ENCODE measurements at places on chromosomes 12 and 14.

GRCh38 chr14:77314043-77314442 is 6.6 kb downstream of the POMT2 start:
- DNase-seq, result no peak

DNA sequence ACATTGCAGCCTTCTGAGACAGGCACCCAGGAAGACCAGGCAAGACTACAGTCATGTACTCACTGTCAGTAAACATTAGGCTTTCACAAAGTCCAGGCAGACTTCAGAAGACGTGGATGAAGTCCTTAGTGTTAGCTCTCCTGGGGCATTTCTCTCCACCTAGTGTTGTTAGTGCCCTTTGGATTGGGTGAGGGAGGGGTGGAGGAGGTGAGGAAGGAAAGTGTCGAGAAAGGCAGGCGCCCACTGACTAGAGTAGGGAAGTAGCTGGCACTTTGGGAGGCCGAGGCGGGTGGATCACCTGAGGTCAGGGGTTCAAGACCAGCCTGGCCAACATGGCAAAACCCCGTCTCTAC is 20.2 kb downstream of the TMEM229B start:
- DNase-seq, result no peak

DNA sequence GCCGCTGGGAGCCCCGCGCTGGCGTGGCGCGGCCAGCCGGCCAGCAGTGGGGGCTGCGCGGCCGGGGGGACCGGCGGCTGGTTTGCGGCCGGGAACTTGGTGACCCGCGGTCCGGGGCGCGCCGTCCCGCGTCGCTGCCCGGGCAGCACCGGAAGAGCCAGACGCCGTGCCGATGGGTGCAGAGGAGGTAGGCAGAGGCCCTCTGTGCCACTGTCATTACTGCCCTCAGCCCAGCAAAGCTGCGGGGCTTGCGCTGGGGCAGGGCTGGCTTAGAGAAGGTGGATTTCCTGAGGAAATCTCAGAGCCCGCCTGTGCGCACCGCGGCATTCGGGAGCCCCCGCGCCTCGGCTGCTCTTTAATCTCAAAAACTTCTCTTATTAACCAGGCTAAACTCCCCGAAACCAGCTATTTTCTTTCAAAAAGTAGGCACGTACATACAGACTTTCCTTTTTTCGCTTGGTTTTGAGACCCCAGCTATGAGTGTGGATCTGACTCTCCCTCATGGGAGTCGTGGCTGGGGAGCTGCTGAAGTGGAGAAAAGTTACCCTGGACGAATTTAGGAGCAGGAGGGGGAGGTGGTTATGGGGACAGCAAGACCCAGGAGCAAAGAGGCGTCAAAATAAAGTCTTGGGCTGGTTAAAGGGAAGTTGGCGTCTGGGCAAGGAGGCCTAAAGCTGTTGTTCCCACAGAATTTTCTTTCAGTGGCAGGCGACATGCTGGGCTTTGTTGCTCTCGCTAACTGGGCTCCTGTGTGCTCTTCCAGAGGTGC is 802 bp downstream of the SUSD6 start:
- DNase-seq, result no peak

- DNase-seq, result no peak
Measured at GRCh38 chr12:23948291-23948690, 1.2 kb downstream of the SOX5 start.

DNA sequence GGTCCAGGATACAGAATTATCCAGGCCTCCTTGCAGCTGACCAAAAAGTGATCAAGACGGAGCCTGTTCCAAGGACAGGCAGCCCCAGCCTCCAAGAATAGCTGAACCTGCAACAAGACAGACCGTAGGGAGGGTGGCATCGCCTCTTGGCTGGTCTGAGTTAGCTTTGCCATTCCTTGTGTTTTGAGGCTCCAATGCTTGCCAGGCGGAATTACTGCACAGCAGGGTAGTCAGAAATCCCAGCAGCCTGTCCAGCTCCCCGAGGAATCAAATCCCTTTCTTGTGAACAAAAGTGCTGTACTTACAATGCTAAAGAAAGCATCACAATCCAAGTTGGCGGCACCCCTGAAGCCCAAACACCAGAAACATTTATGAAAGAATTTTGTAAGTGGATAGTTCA is 246.9 kb downstream of the TMEM132C start:
- DNase-seq, result no peak

DNA sequence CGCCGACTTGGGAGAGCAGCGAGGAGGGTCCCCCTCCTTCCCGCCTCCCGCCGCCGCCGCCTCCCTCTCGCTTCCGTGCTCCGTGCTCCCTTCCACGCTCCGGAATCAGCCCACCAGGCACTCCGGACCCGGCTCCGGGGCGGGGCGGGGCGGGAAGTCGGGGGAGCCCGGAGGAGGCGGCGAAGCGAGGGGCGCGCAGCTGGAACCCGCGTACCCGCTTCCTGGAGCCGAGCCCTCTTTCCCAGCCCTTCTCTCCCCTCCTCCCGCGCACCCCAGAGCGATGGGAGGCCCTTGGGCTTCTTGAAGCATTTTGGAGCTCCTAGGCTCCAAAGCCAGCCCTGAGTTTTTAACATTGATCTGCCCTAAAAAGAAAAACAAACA is at the start of gene SYNDIG1L:
Gene SYNDIG1L, minus strand, starts transcription at position 9 of the 381 bp plus-strand sequence. CDS start 16,466 bp downstream, outside the sequence.
- DNase-seq, result no peak

DNA sequence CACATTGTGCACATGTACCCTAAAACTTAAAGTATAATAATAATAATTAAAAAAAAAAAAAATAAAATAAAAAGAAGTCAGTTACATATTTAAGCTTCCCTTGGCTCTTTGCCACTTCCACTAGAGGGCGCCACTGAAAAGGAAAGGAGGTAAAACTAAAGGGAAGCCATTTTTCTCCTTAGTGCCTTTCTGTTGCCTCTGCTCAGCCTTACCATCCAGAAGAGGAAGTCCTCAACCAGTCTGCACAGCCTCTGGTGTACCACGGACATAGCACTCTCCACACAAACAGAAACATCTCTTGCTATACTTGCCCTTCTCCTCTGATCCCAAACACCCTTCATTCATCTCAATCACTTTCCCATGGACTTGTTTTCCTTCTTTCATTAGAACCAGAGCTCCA is 169.0 kb upstream of the EEA1 start:
- peak; percentile 73 for DNase-seq

DNA sequence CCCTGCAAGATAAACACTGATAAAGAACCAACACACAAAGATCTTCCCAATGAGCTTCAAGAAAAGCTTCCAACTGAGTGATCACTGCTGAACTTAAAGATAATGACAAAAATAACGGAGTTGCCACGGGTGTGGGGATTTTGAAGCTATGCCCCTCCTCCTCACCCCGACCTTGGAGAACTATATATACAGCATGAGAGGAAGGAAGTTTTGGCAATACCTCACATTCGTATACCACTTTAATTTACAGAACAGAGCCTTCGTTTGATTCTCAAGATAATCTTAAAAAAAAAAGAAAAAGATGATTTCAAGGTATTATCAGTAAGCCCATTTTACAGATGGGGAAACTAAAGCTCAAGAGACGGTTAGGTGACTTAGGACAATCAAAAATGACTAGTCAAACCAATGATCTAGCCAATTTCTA is 715 bp downstream of the NEK9 start:
- no peak for DNase-seq

DNA sequence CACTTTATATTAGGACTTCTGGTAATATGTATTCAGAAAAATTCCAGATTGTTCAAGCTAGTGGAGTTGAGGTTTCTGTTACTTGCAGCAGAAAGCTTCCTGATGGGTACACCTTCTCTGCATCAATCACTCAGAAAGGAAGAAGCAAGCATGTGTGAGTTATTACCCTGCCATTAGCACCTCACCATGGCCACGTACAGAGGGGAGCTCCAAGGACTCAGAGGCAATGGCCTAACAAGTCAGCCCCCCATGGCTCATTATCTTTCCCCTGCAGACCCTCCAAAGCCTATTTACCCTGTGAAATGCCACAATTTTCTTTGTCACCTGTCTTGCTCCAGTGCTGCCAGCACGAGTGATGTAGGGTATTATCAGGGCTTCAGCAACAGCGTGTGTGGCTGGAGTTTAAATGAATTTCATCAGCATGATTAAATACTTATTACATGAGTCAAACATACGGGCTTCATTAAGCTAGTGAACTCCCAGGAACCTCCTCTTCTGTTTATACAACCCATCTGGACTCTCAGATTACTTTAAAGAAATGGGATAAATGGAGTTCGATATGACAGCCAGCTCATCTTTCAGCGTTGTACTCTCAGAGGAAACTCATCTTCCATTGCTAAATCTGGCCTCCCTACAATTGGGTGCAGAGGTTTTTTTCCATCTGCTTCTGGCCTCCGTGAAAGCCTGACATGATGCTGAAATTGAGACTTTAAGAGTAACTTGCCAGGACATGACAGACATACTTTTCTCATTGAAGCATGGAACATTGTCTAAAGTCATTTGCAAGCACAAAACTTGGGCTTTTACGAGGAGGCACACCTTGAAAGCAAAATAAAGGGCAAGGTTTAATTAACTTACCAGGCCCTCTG is 135.9 kb downstream of the TMEM30B start:
- no peak for DNase-seq

DNA sequence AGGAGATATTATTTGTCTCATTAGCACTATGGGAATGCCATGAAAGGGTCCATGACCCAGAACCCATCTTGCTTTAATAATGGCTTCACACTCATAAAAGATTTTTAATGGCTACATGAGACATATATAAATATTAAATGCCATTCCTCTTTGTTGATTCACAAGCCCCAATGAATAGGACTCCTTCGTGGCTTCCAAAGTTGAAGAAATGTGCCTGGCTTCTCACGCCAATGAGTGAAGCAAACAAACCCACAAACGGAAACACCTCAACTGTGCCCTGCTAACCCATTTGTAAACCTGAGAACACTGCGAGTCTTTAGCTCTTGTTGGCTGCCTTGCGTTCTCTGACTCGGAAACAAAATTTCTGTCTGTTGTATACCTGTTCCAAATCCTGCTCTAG is 381.7 kb upstream of the DDHD1 start:
- no peak for DNase-seq

- DNase-seq, result peak; percentile 71
Measured at GRCh38 chr14:96090441-96091148, 51.4 kb downstream of the C14orf132 start.

DNA sequence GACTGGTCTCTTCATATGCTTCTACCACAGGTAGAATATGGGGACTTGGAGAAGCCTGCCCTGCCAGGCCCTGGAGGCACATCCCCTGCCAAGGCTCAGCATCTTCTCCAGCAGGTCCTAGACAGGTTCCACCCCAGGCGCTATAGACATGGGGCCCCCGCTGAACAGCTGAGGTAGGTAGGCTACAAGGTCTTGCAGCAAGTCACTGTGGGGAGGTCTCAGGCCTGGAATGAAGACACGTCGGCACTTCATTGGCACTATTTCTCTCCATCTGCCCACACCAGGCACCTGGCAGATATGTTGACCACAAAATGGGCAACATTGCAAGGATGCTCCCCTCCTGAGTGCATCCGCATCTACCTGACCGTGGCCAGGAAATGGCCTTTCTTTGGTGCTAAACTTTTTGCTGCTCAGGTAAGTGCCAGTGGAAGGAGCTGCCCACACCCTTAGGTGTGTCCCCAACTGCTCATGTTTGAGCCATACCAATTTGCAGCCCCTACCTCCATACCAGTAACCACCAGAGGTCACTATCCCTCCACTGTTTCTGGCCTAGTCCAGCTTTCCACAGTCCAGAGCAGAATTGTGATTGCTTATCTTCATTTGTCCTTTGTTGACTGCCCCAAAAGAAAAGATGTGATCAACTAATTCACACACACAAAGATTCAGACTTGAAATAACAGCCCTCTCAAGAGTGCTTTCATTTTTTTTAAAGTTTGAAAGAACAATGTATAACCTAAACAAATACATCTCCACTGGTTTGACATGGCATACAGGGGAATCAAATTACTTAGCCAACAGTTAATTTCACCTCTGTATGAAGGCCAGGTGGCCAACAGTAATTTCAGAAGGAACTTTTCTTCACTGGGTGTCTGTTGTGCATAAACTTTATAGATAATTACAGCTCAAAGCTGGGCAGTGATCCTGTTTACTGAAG is 16.1 kb downstream of the PIGH start:
- DNase-seq, result peak; percentile 68

- no peak for DNase-seq
Measured at GRCh38 chr12:54128416-54128815, 60.4 kb downstream of the SMUG1 start.

DNA sequence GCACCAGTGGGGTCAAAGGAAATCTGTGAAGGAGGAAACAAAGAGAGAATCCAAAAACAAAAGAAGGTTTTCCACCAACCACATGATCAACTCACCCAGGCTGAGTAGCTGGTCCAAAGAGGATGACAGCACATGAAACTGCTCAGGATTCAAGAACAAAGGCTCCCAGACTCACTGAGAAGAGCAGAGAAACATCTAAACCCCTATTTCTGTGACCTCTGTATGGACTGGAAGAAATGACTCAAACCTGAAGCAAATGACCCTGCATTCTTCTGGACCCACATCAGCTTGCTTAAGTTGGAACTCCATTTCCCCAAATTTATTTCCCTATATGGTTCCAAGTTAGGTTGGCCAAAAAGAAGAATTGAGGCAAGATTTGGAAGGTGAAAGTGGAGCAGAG is 26.3 kb downstream of the TC2N start:
- DNase-seq, result no peak

GRCh38 chr14:35866595-35867279 is 40.6 kb downstream of the BRMS1L start:
- DNase-seq, result no peak

- DNase-seq, result no peak
Measured at GRCh38 chr14:67515386-67516079, 17.6 kb upstream of the PLEKHH1 start.

DNA sequence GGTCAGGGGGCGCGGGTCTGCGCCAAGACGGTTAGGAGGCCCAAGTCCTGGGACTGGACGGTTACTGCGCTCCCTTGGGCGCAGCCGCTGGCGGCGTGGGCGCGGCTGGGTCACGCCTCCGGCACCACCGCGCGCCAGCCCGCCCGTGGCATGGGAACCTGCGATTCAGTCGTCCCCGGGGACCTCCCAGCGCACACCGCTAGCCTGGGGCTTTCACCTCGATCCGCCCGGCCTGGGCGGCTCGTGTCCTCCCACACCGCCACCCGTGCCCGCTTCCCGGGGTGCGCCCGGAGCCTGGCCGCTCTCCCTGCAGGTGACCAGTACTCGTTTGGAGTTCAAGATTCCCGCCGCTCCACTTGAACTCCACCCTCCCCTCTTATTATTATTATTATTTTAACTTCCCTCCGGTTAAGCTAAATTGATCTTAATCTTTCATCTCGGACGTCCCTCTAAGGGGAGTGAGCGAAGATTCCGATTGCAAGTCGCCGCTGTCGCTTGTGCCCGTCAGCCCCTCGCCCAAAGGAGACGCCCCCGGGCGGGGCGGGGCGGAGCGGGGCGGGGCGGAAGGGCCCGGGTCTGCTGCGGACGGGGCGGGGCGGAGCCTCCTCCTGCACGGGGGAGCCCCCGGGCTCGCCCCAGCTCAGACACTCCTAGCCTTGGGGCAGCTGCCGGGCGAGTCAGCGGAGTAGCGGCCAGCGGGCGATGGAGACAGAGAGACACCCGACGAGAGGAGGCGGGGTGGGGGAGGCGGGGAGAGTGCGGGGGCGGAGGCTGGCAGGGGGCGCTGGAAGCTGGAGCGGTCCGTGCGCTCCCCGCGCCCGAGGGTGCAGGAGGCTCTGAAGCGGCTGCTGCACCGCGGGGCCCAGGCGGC is at the start of gene KCNMB4:
Gene KCNMB4, plus strand, starts transcription at position 643 of the 871 bp plus-strand sequence. CDS start 445 bp downstream, outside the sequence.
- peak; percentile 72 for DNase-seq

GRCh38 chr12:76531056-76531455 is 28.5 kb downstream of the OSBPL8 start:
- no peak for DNase-seq

Data from NCI-H526 (cell line).